NCI-H1930 (cell line): ENCODE measurements at places on chromosomes 1 and 21.

DNA sequence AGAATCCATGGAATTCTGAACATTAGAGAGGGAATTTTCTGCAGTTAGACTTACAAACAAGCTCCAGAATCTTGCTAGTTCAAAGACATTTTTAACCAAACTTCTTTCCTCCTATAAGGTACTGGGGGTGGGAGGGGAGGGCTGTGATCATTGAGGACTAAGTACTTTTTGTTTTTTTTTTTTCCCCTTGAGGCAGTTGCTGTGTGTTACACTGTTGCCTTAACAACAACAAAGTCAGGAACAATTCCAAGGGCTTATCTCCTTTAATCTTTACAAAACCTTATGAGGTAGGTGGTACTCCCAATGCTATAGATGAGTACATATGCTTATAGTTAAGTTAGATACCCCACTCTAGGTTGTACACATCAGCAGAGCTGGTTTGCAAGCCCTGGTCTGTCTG is 62.9 kb downstream of the PPP1R12B start:
- DNase-seq = no peak

DNA sequence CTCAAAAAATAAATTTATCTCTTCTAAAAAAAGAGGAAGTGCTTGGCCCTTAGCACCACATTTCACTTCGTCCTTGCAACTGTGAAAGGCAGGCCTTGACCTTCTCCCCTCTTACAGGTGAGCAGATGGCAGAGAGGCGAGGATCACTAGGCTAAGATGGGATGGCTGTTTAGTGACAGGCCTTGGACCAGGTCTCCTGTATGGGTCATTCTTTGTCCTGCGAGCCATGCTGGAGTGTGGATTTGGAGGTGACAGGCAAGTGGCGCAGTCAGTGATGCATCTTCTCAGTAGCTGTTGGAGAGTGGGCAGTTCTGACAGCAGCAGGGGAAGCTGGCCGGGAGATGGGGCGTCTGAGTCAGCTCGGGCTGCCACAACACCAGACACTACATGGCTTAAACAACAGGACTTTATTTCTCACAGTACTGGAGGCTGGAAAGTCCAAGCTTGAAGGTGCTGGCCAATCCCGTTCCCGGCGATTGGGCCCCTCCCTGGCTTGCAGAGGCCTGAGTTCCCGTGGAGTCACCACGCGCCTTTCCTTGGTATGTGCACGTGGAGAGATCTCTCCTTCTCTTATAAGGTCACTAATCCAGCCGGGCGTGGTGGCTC is 16.5 kb downstream of the SLC27A3 start:
- DNase-seq = no peak

DNA sequence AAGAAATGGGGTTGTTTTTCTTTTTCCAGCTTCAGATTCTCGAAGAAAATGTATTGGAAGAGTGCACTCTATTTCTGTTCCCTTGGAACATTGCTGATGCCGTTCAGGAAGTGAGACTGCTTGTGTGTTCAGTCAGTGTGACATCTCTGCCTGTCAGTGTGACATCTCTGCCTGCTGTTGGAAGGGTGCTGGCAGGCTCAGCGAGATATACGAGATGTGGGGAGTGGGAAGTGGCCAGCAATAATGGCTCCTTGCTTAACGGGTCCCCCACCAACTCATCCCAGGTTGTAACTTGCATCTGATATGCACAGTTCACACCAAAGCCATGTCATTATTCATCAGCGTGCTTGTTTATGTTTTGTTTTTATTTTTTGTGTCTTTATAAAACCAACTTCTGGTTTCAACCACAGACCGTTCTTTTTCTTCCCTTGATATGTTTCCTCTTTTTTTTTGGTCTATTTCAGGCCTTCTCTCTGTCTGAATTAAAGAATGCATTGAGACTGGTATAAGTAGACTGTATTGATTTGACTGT is 145.4 kb downstream of the GALNT2 start:
- no peak for DNase-seq

- DNase-seq = no peak
Observed at GRCh38 chr1:85297855-85298629, 21.6 kb upstream of the BCL10 start.

- no peak for DNase-seq
Observed at GRCh38 chr1:10647414-10648170, 148.9 kb downstream of the CASZ1 start.

GRCh38 chr1:234429434-234429806 is 49.6 kb downstream of the TARBP1 start:
- DNase-seq = no peak

DNA sequence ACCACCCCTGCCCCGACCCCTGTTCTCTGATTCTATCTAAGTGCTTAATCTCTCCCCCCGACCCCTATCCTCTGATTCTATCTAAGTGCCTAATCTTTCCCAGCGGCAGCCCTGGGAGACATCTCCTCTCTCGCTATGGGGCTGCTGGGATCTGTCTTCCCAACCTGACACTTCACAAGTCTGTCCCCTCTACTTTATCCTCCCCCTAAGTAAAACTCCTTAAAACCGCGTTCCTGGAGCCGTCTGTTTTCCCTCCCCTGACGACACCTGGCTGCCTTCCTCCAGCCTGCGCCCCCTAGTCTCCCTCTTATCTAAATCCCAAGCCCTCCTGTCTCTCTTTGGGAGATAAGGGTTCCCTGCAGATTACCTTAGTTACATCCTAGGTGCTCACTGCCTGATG is 30.5 kb downstream of the EPHB2 start:
- DNase-seq = no peak

DNA sequence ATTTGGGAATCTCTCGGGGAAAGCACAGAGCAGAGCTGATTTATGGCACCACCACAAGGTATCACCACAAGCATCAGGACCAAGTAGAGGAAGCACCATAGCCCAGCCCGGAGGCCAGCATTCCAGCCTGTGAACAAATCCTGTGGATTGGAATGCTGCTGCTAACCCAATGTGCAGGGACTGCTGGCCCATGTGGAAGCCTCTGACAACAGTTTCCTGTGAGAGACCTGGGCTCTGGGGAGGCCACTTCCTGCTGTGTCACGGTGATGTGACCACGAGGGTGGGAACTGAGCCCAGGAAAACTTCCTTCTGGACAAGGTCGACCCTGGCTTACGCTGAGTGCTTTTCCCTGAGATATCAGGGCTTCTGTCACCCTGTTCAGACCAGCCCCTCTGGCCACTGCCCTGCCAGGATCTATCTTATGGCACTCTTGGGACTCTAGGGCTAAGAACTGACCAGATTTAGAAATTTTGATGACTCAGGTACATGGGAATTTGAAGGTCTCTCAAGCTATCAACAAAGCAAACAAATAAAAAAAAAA is 88.3 kb upstream of the NGF start:
- DNase-seq = no peak

DNA sequence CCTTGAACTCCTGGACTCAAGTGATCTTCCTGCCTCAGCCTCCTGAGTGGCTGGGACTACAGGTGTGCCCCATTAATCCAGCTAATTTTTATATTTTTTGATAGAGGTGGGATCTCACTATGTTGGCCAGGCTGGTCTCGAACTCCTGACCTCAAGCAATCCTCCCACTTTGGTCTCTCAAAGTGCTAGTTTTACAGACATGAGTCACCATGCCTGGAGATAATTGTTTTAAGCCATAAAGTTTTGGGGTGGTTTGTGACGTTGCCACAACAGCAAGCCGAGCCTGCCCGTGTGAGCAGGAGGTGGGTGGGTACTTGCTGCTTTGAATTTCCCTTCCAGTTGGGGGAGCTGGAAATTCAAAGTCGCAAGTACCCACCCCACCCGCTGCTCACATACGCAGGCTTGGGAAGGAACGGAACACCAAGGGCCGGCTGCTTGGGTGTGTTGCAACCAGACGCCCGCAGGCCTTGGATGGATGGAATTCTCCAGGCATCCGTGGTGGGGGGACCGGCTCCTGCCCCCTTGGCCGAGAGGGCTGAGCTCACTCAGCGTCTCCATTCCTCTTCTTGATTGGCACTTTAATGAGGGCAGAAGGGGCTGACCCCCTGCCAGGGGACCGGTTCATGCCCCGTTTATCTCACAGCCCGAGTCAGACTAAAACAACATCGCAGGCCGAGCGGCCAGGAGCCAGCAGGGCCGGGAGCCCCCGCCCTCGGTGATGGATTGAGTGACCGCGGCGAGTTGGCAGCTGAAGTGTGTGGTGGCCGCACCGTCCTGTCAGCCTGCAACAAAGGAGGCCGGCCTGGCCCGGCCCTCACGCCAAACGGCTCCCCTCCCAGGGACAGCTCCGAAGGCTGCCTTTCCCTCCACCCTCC is 78.1 kb downstream of the DHRS3 start:
- no peak for DNase-seq

GRCh38 chr1:183137782-183138181 is 48.3 kb upstream of the LAMC2 start:
- DNase-seq = no peak

GRCh38 chr1:223097713-223098112 is 45.3 kb downstream of the TLR5 start:
- no peak for DNase-seq

- no peak for DNase-seq
Observed at GRCh38 chr1:25064465-25065240, 134.6 kb upstream of the RUNX3 start.

DNA sequence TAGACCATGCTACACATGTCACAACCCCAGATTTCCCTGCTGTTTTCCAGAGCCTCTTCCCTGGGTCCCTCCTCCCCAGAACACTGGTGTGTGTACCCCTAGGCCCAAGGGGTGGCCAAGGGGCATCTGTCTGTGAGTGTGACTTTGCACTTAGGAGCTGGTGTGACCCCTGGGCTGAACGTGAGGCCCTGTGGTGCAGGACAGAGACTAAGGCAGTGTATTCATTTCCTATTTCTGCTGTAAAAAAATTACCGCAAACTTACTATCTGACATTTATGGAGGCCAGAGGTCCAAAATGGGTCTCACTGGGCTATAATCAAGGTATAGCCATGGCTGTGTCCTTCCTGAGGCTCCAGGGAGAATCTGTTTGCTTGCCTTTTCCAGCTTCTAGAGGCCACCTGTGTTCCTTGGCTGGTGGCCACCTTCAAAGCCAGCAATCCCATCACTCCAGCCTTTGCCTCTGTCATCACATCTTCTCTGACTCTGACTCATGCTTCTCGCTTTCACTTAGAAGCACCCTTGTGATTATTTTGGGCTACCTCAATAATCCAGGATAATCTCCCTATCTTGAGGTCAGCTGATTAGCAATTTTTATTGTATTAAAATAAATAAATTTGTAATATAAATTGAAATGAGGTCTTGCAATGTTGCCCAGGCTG is 24.0 kb upstream of the ELOA start:
- no peak for DNase-seq

- no peak for DNase-seq
Observed at GRCh38 chr1:24104854-24105253, 7.1 kb downstream of the MYOM3 start.

DNA sequence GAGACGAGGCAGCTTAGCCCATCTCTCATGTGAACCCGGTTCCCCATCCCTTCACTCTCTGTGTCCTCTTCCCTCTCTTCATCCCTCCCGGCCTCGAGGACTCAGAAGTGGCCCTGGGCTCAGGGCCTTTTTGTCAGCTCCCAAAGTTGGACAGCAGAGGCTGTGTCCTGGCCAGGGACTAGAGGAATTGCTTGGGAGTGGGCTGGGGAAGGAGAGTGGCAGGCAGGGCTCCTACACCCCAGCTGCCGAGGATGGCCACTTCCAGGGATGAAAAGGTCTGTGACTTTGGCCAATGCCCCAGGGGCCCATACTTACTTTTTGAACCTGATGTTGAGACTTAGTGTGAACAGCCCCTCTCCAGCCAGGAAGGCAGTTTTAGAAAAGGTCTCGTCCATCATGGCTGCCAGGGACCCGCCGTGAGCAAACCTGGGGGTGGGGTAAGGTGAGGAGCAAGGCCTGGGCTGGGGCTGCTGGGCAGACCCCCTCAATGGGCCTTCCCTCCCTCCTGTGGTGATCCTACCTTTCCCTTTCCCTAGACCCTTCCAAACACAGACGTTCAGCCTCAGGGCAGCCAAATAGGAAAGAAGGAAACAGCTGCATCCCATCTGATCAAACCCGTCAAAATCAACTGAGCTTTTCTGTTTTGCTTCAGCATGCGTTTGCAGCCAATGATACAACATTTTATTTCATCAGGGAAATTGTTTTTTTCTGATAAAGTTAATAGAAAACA is 5.5 kb downstream of the THEM5 start:
- no peak for DNase-seq

- no peak for DNase-seq
Observed at GRCh38 chr1:8567146-8567545, 249.2 kb downstream of the SLC45A1 start.

DNA sequence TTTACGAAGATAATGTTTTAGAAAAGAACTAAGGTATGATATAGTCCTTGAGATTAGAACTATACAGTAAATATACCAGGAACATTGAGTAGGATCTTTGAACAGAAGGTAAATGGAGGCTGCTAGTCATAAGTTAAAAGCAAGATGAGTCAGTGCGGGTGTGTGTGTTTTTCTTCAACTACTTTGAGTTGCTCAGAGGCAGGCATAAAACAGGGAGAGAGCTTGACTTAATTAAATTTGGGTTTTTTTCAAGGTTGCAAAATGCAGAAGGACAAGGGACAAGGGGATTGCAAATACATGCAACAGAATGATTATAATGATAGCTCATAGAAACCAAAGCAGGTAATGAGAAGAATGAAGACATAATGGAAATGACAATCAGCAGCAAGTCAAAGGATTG is 815.1 kb downstream of the NCAM2 start:
- DNase-seq = no peak

DNA sequence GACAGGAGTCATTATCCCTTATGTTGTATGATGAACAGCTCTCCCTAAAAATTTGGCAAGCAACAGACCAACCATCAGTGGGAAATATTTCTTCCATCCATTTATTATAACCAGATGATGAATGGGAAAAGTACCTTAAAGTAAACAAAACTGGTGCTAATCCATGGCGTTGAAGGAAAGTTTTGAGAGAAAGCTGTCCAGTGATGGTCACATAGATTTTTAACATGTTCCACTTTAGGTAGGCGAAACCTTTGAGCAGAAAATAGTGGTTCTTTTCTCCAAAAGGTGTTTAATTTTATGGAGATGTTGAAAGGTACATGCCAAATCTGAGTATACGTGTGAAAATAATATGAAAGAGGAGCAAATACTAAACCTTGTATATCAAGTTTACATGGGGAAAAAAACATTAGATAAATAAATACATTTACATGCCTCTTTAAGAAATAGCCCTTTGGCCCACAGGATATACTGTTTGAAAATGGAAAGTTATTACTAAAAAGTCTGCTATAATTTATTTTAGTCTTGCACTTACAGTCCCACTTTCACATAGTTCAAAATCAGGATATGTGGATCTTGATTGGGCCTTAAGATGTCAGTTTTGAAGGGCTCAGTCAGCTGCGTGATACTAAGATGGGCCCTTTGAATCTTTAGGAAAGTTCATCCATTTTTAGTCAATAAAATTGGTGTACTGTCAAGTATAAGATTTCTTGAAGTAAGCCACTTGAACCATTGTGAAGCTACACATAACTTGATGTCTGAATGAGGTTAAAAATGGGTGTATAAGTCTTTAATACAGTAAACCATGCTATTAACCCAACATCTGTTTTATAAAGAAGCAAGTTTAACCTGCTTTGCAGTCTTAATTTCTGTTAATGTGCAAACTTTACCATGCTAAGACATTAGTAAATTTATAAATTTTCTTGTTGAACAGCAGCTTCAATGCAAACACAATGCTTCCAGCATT is 10.5 kb downstream of the RPL5 start:
- DNase-seq = no peak

- DNase-seq = no peak
Observed at GRCh38 chr1:212980123-212980785, 29.9 kb downstream of the VASH2 start.

- no peak for DNase-seq
Observed at GRCh38 chr1:235571482-235571881, 67.2 kb upstream of the B3GALNT2 start.

GRCh38 chr1:85062425-85063026 is 14.2 kb upstream of the MCOLN3 start:
- no peak for DNase-seq
